ENCODE measurements at places on chromosomes 2 and 18.

GRCh38 chr18:421247-422155 lies 79.0 kb downstream of the COLEC12 start:
- no peak for DNase-seq

GRCh38 chr2:28716265-28716865 lies 35.3 kb upstream of the PPP1CB start:
- no peak for DNase-seq

- no peak for DNase-seq
Observed at GRCh38 chr2:68377137-68377780, 12.2 kb downstream of the PLEK start.

- DNase-seq: no peak
Observed at GRCh38 chr2:96170626-96171025, 25.4 kb upstream of the DUSP2 start.

- no peak for DNase-seq
Observed at GRCh38 chr2:100358554-100358953, 36.3 kb upstream of the LONRF2 start.

- no peak for DNase-seq
Observed at GRCh38 chr18:36181898-36182506, 5.3 kb upstream of the MOCOS start.

All from stimulated activated naive CD8-positive, alpha-beta T cell treated with anti-CD3 and anti-CD28 coated beads, Interleukin-15, Interleukin-2, amounts not matched to agents 100 U/mL and 50 U/mL, for 24 hours (primary cell).